ENCODE measurements at places on chromosomes 3 and 15.
A peak's percentile ranks its signal among the peaks of the same experiment; 100 is the strongest.

DNA sequence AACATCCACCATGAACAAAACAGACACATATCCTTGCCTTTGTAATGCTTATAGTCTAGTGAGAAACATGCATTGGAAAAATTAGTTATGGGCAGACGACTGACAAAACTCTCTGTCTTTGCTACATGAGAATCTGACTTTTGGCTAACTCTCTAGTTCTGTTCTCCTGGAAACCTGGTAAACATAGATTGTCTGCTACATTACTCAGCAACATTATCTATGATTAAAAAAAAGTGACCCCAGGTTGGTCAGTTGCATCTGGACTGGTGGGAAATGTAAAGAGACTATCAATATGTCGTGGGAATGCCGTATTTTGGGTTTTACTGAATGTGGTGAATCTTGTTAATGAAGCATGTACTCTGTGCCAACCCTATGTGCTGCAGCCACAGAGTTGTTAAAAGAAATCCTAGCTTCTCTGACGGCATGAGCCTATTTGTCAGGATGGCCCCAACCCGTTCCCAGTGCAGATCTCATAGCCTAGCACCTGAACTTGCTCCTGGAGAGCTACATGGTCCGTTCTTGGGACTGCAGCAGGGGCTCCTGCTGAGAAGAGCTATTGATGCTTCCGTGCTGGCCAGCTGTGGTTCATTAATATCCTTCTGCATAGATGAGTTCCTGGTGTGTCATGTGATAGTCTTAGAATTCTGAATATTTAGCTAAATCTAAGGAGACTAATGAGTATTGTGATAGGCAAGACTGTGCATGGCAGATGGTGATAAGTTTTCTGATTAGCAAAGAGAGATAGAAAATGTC is 311.7 kb upstream of the ZNF717 start:
- no peak for DNase-seq

GRCh38 chr3:157201648-157202278 is 41.8 kb upstream of the CCNL1 start:
- no peak for DNase-seq

DNA sequence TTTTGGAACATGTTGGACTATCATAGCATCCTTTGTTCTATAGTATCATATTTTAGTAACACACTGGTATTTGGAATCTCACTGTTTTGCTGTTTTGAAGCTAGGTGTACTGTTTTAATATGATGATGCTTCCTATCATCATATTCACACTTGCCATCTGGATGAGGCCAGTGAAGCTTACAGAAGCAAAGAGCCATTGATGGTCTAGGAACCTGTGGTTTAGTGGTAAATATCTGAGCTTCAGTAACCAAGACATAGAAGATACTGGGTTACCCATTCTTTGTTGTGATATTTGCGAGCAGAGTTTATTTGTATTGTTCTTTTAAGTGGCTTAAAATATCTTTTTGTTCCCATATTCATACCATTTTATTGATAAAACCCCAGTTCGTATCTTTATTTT is 304.1 kb downstream of the SATB1 start:
- no peak for DNase-seq

DNA sequence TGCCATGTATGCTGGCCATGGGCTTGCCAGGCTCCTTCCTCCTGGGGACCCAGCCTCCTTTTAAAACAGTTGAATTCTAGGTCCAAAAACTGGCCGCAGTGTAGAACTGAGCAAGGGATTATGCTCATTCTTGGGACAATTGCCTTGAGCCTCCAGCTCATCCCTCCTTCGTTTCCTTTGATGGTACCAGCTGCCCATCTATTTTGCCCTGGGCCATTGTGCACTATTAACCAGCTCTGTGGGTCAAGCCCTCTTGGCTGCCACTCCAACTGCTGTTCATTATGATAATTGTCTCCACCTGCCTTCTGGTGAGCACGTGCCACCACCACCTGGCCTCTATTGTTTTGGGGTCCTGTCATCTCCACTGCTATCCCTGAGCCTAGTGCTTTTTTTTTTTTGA is 75.8 kb upstream of the SYN2 start:
- no peak for DNase-seq

GRCh38 chr3:137642831-137643230 is 121.3 kb upstream of the SOX14 start:
- peak; percentile 77 for DNase-seq

DNA sequence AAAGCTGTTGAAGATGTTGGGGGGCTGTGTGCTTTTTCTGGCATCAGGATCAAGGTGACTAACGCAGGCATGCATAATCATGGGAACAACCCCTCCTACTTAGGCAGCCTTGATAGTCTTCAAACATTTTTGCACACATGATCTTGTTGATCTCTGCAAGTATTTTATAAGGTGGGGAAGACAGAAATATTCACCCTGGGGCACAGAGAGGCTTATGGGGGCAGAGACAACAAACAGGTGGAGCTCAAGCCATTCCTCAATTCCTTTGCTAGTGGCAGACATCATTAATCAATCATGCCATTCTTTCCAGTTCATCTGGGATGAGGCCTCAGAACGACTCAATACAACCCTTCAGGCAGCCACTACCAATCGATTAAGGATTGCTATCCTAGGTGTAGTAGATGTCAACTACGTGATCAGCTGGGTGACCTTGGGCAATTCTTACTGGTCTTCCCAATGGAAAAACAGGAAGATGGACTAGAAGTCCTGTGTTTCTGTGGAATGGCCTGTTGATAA is 110.3 kb upstream of the SMAD3 start:
- DNase-seq: no peak

- DNase-seq: no peak
Measured at GRCh38 chr3:116032176-116032575, 408.9 kb downstream of the GAP43 start.

- no peak for DNase-seq
Measured at GRCh38 chr3:71087143-71088018, 496.1 kb downstream of the FOXP1 start.
